Uterus (tissue), 4 donors: ENCODE measurements at places on chromosomes 13 and 19. TPM values are rescaled to one million over a fixed set of nuclear protein-coding genes. Genes with fewer than 3 reads are reported as not detected.

ASF1B gene
- total RNA-seq: not detected

CYP4F8 gene
- 1.5 TPM for total RNA-seq

TEX101 gene
- total RNA-seq: not detected

ZMYM2 gene
- 54.7 TPM for total RNA-seq

SDHAF1 gene
- total RNA-seq: 23.8 TPM

FARP1 gene
- total RNA-seq: 71.2 TPM

RNF113B gene
- not detected for total RNA-seq

CCNA1 gene
- total RNA-seq: not detected

NECTIN2 gene
- total RNA-seq: 14.1 TPM

BEST2 gene
- total RNA-seq: 0.14 TPM

SLAIN1 gene
- total RNA-seq: 10.3 TPM

GPR183 gene
- total RNA-seq: 2.9 TPM

OR7C1 gene
- not detected for total RNA-seq

NXNL1 gene
- total RNA-seq: not detected

SIX5 gene
- total RNA-seq: 48.9 TPM

PPP1R13L gene
- 30.2 TPM for total RNA-seq

CD22 gene
- total RNA-seq: under 0.01 TPM

C1QTNF9 gene
- 0.28 TPM for total RNA-seq

DACH1 gene
- 1.5 TPM for total RNA-seq

NKPD1 gene
- not detected for total RNA-seq

UBE2L5 gene
- total RNA-seq: 2.8 TPM

ADAT3 gene
- 5.5 TPM for total RNA-seq

ZNF709 gene
- total RNA-seq: 5.0 TPM

ARL11 gene
- total RNA-seq: not detected

PSMC4 gene
- 59.4 TPM for total RNA-seq

MTUS2 gene
- total RNA-seq: 0.26 TPM

KLK4 gene
- total RNA-seq: not detected

REX1BD gene
- 29.7 TPM for total RNA-seq

FFAR2 gene
- total RNA-seq: 0.21 TPM

ZNF681 gene
- 1.8 TPM for total RNA-seq

NLRP4 gene
- not detected for total RNA-seq

SIGLEC12 gene
- not detected for total RNA-seq

ACER1 gene
- total RNA-seq: not detected

LGALS7B gene
- not detected for total RNA-seq

SLITRK5 gene
- 3.1 TPM for total RNA-seq

PRSS57 gene
- total RNA-seq: not detected

EXOSC5 gene
- 11.4 TPM for total RNA-seq

MPND gene
- 0.51 TPM for total RNA-seq

LHB gene
- total RNA-seq: not detected
